C1 segment of cervical spinal cord (tissue), 14 donors: ENCODE measurements at places on chromosomes 6 and 20.

DNA sequence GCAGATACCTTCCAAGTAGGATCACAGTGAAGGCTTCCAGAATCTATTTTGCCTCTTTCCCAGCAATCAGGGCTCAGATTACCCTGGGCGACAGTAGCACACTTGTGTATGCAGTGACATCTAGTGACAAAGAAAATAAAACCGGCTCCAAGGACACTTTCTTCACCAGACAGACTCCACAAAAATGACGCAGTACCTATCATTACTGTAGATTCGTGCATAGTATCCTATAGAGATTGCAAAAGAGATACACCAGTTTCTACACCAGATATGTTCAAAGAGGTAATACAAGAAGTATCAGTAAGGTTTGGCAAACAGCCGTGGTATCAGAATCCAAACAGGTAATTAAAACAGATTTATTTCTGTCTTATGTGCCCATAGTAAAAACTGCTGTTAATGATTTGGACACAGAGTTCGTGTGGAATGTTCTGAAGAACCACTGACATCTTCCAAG is 600.4 kb upstream of the JAG1 start:
- DNase-seq = peak; percentile 58

GRCh38 chr6:132713352-132714134 is at the start of gene VNN1:
Gene VNN1, minus strand, starts transcription at chr6:132714055. Its CDS starts 20 bp downstream, at chr6:132714035.
- DNase-seq = no peak

GRCh38 chr6:148451690-148452089 is 109.1 kb downstream of the SASH1 start:
- no peak for DNase-seq

DNA sequence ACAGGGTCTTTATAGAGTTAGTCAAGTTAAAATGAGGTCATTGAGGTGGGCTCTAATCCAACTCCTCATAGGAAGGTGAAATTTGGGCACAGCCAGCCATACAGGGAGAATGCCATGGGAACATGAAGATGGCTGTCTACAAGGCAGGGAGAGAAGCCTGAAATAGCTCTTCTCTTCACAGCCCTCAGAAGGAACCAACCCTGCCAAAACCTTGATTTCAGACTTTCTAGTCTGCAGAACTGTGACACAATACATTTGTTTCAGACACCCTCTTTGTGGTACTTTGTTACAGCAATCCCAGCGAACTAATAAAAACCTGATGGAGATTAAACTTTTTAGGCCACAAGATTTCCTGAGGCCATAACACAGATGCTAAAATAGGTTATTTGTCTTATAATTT is 43.1 kb upstream of the HECA start:
- no peak for DNase-seq

DNA sequence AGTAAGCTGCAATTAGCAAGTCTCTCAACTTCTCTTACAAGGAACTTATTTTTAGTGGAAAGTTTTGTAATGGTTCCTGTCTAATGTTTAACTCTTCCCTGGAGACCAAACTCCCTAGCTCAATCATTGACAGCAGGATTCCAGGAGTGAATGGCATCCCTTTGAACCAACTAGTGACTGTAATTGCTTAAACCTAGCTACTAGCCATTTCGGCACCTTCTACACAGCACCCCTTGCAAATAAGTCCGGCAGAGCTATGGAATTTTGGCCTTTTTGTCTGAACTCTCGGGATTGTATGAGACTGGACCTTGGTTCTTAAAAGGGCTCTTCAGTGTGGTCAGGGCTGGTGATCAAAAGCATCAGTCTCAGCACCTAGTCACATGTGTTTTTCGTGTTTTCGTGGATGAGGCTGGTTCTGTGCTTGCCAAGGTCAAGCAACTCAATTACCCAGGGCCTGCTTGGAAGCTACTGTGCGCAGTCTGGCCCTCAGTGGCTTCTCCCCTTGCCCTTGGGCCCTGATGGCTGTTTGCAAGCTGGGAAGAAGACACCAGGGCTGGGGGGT is 135.3 kb upstream of the NEDD9 start:
- no peak for DNase-seq
